Memory B cell (primary cell): ENCODE measurements at places on chromosomes 2 and 18.

DNA sequence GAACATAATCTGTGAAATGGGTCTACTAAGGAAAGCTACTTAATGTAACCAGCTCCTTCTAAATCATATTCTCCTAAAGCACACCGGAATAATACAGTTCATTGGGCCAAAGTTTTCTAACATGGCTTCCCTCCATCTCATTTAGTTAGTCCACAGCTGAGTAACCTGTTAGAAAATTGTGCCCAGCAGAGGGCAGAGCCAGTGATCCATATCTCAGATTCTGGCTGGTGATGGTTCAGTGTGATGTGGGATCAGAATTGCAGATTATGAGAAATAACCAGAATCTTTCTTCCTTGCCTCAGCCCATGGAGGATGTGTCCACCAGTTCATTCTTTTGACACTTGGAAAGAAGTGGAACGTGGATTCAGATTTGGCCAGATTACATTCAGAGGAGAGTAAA, 9.4 kb upstream of the CTLA4 start:
- H3K4me3 ChIP-seq = no peak overlapping the region
- no peaks in the 10 kb centered on the region for H3K36me3 ChIP-seq
- H3K27me3 ChIP-seq = peaks cover 4% of the 10 kb centered on the region
- no peaks in the 10 kb centered on the region for H3K4me1 ChIP-seq
- H3K27ac ChIP-seq = no peak overlapping the region

- no peaks in the 10 kb centered on the region for H3K36me3 ChIP-seq
- no peak overlapping the region for H3K27ac ChIP-seq
- no peaks in the 10 kb centered on the region for H3K4me1 ChIP-seq
- no peak overlapping the region for H3K4me3 ChIP-seq
- no peak for DNase-seq
- H3K27me3 ChIP-seq = no peaks in the 10 kb centered on the region
These were observed 541.7 kb upstream of the MEX3C start for GRCh38 chr18:51739044-51739666.

DNA sequence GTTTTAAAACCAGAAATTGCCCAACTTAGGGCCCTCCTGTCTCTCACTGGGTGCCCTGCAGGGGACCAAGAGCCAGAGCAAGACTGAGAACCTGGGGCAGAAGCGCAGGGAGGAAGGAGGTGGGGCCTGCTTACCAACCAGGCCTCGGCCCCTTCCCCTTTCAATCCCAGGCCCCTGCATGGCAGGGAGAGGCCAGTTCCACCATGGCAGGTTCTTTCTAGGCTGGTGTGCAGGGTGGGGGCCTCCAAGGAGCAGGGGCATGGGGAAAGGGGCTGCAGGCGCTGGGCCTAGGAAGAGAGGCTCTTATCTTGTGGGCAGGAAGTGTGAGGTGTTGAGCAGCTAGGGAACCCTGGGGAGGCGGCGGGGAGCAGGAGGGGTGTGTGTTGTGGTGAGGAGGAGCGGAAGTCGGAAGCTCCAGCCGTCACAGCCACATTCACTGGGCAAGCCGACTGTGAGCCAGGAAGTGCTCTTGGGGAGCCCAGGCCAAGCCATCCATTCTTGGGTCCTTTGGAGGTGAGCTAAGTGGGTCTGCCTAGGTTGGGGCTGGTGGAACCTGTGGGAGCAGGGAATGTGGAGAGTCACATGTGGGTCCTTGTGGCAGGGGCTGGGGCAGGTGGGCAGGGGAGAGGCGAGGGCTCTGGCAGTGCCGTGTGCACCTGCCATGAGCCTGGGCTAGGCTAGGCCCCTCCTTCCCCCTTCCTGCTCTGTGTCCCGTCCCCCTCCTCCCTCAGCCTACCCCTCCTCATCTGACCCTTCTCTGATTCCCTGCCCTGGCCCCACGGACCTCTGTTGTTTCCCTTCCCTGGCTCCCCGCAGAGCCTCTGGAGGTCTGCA, at the start of gene PSD4:
Gene PSD4 (plus strand): TSS at position 430 of the 834 bp plus-strand sequence. CDS start 8,486 bp downstream, outside the sequence.
- no peaks in the 10 kb centered on the region for H3K27me3 ChIP-seq
- peak; percentile 46 for DNase-seq
- H3K4me1 ChIP-seq = peaks cover 51% of the 10 kb centered on the region

DNA sequence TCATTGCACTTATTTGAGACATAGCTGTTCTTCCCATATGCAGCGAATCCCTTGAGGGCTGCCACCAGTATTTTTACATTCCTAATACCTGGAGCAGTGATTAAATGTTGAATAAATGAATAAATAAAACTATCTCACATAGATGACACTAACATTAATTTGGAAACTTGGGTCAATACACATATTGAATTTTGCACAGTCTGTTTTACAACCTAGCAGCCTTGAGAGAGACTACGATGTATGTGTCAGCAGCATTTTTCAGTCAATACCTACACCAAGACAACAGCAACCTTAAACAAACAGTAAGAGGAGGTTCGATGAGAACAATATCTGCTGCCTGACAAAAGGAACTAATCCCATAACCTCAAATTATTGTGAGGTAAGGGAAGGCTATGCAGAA, 53.4 kb downstream of the NBAS start:
- no peak for DNase-seq
- no peak overlapping the region for H3K27ac ChIP-seq
- H3K4me1 ChIP-seq = no peaks in the 10 kb centered on the region
- H3K27me3 ChIP-seq = no peaks in the 10 kb centered on the region
- H3K4me3 ChIP-seq = no peak overlapping the region
- H3K36me3 ChIP-seq = peaks cover 60% of the 10 kb centered on the region

GRCh38 chr2:79612999-79613398, 100.1 kb downstream of the CTNNA2 start:
- no peak overlapping the region for H3K4me3 ChIP-seq
- no peak overlapping the region for H3K27ac ChIP-seq
- H3K27me3 ChIP-seq = no peaks in the 10 kb centered on the region
- H3K4me1 ChIP-seq = no peaks in the 10 kb centered on the region

GRCh38 chr2:79250656-79251055, 91.1 kb upstream of the REG3A start:
- DNase-seq = no peak
- no peaks in the 10 kb centered on the region for H3K36me3 ChIP-seq
- H3K4me1 ChIP-seq = no peaks in the 10 kb centered on the region
- no peaks in the 10 kb centered on the region for H3K27me3 ChIP-seq

DNA sequence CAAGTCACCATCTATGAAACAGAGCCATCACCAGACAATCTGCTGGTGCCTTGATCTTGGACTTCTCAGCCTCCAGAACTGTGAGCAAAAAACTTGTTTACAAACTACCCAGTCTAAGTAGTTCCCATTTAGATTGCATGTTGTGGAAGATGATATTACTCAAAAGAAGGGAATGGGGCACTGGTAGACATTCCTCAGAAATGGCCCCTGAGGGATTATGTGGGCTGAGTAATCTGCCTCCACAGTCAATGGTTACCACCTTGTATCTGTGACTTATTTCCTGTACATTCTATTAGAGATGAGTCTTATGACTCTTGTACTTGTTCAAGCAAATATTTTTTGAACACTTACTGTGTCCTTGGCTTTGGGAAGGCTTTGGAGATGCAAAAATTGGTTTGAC, 160.4 kb downstream of the NUP35 start:
- DNase-seq = no peak
- no peak overlapping the region for H3K4me3 ChIP-seq
- no peaks in the 10 kb centered on the region for H3K4me1 ChIP-seq
- no peak overlapping the region for H3K27ac ChIP-seq

- H3K27ac ChIP-seq = no peak overlapping the region
- DNase-seq = no peak
- H3K4me1 ChIP-seq = no peaks in the 10 kb centered on the region
- no peaks in the 10 kb centered on the region for H3K36me3 ChIP-seq
- H3K27me3 ChIP-seq = no peaks in the 10 kb centered on the region
These were observed 659.3 kb downstream of the ERBB4 start for GRCh38 chr2:211879323-211879722.

DNA sequence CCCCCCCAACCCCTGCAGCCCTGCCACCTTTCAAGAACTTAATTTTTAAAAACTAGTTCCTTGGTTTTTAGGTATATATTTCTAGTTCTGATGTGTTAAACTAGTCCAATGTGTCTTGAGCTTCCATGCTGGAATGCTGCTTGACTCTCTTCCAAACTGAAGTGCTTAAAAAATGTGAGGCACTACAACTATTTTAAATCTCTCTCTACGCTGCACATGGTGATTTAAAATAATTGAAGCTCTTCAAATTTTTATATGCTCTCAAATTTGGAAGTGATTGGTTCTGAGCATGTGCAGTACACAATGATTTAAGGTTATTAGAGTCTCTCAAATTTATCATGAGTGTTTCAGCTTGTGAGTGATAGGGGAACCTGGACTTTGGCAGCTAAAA, 192.6 kb upstream of the ZEB2 start:
- no peaks in the 10 kb centered on the region for H3K4me1 ChIP-seq
- no peak overlapping the region for H3K27ac ChIP-seq
- H3K36me3 ChIP-seq = no peaks in the 10 kb centered on the region
- H3K4me3 ChIP-seq = no peak overlapping the region
- no peaks in the 10 kb centered on the region for H3K27me3 ChIP-seq

GRCh38 chr2:50066873-50067272, 912.6 kb upstream of the FSHR start:
- no peaks in the 10 kb centered on the region for H3K27me3 ChIP-seq
- H3K27ac ChIP-seq = no peak overlapping the region
- no peaks in the 10 kb centered on the region for H3K36me3 ChIP-seq

DNA sequence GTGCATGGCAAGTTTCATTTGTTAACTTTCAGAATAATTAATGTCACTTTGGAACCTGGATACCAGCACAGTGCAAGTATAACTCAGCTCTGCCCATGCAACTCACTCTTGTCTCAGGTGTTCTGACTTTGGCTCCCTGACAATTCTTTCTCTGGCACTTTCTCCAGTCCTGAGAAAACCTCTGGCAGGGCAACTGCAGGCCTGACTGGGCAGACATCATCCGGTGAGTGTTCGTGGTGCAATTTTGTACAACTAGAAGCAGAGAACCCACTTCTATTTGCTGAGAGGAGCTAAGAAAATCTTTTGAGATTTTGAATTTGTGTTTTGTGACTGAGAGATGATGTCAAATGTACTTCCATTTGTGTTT, 143.0 kb downstream of the AQP4 start:
- no peak overlapping the region for H3K27ac ChIP-seq
- no peaks in the 10 kb centered on the region for H3K4me1 ChIP-seq
- no peak overlapping the region for H3K4me3 ChIP-seq
- H3K36me3 ChIP-seq = no peaks in the 10 kb centered on the region
- no peak for DNase-seq

DNA sequence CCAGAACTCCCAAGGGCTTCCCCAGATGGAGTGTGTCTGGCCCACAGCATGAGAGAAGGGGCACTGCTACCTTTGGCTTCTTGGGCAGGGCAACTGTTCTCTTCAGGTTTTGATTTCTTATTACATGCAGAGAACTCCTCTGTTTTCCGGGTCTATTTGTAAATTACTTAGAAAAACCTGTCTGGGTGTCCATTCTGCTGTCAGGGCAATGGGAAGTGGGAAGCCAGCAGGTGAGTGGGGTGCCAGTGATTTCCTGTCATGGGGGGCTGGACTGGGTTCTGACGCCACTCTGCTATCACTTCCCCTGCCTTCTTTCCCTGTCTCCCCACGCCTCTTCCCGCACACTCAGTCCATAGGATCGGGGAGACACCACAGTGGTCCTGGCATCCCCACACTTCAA, 58.0 kb upstream of the LGALSL start:
- peaks cover 3% of the 10 kb centered on the region for H3K4me1 ChIP-seq
- DNase-seq = no peak
- H3K4me3 ChIP-seq = no peak overlapping the region
- H3K27ac ChIP-seq = no peak overlapping the region
- H3K27me3 ChIP-seq = peaks cover 10% of the 10 kb centered on the region
- H3K36me3 ChIP-seq = peaks cover 6% of the 10 kb centered on the region

DNA sequence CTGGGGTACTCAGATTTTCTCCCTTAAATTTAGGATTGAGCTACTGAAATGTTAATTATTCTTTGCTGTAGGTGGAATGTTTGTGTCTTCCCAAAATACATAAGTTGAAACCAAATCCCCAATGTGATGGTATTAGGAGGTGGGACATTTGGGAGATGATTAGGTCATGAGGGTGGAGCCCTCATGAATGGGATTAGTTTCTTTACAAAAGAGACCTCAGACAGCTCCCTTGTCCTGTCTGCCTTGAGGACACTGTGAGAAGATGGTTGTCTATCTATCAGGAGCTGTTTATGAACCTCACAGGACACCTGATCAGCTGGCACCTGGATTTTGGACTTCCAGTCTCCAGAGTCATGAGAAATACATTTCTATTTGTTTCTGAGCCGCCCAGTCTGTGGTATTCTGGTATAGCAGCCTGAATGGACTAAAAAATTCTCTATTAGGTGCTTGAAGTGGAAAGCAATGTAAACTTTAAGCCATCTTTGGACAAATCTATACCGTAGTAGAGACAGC, 99.2 kb upstream of the UXS1 start:
- DNase-seq = no peak
- no peak overlapping the region for H3K27ac ChIP-seq
- H3K4me3 ChIP-seq = no peak overlapping the region
- peaks cover 12% of the 10 kb centered on the region for H3K27me3 ChIP-seq
- H3K4me1 ChIP-seq = no peaks in the 10 kb centered on the region

DNA sequence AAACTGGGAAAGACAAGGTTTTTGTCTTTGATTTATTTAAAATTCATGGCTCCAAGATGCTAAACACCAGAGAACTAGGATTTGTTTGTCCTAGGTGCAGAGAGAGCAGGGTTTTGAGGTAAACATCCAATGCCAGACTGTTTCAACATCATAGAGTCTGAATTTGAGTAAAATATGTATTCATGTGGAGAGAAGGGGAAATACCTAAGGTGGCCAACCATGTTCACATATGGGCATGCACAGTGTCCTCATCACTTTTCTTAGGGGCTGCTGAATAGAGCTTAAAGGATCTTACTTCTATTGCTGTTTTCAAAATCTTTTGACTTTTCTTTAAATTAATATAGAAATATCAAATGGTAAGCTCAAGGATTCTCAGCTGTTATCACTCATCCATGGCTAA, 287.0 kb upstream of the CCDC68 start:
- H3K4me1 ChIP-seq = peaks cover 59% of the 10 kb centered on the region
- H3K27me3 ChIP-seq = no peaks in the 10 kb centered on the region
- no peak overlapping the region for H3K4me3 ChIP-seq
- H3K36me3 ChIP-seq = peaks cover 36% of the 10 kb centered on the region
- DNase-seq = no peak

DNA sequence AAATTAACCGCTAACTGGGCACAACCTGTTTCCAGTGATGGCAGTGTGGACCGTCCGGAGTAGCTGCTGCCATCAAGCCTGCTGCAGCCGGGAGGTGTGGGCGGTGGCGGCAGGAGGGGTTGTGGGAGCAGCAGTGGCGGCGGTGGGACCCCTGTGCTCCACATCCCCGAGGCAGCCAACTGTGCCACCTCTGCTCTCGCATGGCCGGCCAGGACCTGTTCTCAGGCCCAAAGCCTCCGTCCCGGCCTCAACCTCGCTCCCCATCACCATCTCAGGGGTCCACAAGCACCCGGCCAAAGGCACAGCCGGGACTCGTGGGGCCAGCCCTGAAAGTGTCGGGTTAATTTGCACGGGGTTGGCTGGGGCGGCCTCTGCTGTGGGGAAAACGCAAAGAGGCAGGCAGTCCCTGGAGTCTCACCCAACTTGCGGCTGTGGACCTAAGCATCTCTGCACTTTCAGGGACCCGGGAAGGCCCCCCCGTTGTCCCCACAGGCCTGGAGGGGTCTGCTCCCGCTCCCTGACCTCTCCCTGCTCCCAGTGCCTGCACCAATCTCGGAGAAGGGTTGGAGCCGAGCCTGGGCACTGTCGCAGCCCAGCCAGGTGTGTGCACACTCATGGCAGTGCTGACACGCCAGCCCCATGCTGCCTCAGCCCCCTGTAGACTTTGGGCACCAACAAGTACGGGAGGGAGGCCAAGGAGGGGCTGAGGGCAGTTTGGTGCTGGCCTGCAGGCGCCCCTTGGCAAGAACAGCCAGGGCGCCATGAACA, 44.4 kb upstream of the PEX13 start:
- H3K27me3 ChIP-seq = no peaks in the 10 kb centered on the region
- no peak for DNase-seq
- H3K27ac ChIP-seq = peak overlapping the region; percentile 97
- H3K36me3 ChIP-seq = peaks cover 2% of the 10 kb centered on the region
